ENCODE measurements at places on chromosomes 6 and 20.

DNA sequence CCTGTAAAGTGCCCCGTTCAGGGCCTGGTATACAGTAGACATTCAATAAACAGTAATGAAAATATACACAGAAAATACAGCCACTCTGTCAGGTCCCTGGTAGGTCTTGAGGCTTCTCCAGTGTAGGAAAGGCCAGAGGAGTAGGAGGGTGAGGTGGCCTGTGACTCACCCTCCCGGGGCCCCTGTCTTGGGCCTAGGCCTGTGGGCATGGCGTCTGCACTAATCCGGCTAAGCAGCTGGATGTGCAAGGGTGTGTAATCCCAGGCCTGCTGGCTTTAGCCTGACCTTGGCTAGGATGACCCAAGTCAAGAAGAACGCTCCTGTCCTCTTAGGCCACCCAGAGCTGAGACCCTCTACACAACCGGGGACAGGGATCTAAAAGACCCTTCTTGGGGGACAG, 84.9 kb downstream of the KCNB1 start:
- DNase-seq: no peak

DNA sequence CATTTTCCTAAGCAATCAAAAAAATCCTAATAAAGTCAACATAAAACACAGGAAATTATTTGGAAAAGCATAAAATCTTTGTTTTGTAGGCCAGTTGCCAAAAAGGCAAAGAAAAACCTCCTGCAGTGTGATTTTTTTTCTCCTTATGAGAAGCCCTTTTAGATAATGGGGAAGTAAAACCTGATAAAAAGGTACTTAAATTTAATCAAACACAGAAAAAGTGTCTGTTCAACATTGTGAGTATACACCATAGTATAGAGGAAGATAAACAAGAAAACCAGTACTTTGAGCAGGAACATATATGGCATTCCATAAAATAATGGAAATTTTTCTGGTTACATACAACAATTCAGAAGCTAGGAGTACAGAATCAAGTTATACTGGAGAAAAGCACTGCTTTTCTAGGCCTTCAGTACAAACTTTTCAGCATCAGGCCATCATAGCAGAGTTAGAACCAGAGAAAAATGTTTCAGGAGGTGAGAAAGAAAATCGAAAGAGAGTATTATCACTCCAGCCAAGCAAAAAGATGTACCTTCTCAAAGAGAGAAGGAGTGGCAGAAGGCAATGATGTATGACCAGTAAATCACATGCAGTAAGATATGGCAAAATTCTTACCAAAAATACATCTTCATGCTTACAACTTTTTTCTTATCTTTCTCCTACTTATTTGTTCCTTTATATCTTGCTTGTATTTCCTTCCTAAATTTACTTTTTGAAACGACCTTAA, 494.9 kb downstream of the KIF16B start:
- no peak for DNase-seq

DNA sequence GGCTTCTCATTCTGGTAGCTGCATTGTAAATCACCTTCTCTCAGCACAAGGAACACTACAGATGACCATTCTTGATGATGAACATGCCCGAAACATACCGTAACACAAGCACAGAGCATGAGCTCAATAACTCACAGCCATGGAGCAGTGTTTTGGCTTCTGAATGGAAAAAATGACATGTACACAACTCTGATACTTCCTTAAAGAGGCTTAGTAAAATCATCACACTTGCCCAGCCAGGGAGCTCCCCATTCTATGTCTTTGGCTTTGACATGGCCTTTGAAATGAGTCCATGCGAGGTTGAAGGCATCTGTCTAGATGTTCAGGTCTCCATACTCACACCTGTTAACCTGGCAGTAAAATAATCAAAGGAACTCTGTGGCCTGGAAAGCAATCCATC, 87.6 kb downstream of the MYB start:
- no peak for DNase-seq

GRCh38 chr6:36701401-36701991, 3.9 kb downstream of the RAB44 start:
- no peak for DNase-seq

- DNase-seq: no peak
These were observed 678.1 kb upstream of the ID4 start for GRCh38 chr6:19159089-19159488.

DNA sequence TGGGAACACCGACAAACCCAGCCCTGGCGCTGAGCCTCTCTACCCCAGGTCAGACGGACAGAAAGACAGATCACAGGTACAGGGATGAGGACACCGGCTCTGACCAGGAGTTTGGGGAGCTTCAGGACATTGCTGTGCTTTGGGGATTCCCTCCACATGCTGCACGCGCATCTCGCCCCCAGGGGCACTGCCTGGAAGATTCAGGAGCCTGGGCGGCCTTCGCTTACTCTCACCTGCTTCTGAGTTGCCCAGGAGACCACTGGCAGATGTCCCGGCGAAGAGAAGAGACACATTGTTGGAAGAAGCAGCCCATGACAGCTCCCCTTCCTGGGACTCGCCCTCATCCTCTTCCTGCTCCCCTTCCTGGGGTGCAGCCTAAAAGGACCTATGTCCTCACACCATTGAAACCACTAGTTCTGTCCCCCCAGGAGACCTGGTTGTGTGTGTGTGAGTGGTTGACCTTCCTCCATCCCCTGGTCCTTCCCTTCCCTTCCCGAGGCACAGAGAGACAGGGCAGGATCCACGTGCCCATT, 15.3 kb downstream of the VEGFA start:
- DNase-seq: no peak

DNA sequence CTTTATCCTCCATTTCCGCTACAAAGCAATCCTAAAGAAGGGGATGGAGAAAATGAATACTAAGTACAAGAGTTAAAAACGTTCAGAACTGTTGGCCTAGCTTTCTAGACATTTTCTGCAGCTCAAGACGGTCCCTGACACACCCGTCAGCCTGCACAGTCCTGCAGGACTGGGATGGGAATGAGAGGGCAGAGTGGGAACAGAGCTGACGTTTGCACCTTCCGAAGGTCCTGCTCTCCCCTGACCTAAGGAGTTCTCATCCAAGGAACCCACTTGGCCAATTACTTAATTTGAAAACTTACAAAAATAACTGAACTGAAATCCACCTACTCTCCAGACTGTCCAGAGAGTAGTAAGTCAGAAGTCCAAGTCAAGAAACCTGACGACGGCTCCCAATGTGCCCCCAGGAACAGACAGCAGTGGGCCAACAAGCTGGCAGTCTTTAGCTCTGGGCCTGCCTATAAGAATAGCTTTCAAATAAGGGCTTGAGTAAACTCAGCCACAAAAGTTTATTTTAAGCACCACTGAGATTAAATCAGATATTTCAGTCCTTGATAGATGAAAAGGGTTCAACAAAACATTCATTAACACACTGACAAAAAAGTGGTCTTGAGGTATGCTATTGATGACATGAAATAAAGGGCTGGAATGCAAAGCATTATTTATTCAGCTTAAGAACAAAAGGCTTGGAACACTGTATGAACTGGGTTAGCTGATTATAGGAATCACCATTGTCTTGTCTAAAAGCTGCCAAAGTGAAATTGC, 76.8 kb downstream of the CNKSR3 start:
- no peak for DNase-seq

- no peak for DNase-seq
These were observed 380.0 kb downstream of the LMBRD1 start for GRCh38 chr6:69416776-69417175.

GRCh38 chr6:32947552-32948465, 5.1 kb downstream of the HLA-DMA start:
- no peak for DNase-seq

DNA sequence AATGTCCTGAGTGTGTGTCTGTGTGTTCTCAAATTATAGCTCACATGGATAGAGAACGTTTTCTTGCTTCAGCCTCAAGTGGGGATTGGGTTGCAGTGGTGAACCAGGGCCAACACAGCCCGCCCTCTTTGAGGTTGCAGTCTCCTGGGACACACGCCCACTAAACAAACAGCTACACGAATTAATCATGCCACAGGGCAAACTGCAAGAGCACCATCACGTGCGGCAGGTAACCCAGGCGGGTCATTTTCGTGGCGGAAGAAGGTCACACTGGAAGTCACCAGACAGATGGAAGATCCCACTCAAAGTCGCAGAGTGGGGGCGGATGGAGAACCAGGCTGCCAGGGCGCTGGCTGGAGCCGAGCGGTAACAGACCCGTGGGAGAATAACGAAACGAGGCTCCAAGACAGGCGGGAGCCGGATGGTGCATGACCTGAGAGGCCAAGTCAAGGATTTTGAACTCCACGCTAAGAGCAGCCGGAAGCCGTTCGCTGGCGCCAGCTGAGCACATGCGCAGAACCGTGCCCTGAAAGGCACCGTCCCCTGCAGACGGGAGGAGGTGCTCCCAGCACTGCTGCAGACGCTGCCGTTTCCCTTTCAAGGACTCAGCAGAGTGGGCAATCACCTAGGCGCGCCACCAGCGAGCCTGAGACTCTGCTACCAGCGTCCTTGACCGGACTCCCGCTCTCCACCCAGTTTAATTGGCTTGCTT, 10.7 kb downstream of the DLL1 start:
- DNase-seq: no peak

GRCh38 chr6:123805921-123806320, 2.3 kb downstream of the NKAIN2 start:
- DNase-seq: no peak

- DNase-seq: no peak
These were observed 30.2 kb upstream of the MRPS18A start for GRCh38 chr6:43717822-43718221.

DNA sequence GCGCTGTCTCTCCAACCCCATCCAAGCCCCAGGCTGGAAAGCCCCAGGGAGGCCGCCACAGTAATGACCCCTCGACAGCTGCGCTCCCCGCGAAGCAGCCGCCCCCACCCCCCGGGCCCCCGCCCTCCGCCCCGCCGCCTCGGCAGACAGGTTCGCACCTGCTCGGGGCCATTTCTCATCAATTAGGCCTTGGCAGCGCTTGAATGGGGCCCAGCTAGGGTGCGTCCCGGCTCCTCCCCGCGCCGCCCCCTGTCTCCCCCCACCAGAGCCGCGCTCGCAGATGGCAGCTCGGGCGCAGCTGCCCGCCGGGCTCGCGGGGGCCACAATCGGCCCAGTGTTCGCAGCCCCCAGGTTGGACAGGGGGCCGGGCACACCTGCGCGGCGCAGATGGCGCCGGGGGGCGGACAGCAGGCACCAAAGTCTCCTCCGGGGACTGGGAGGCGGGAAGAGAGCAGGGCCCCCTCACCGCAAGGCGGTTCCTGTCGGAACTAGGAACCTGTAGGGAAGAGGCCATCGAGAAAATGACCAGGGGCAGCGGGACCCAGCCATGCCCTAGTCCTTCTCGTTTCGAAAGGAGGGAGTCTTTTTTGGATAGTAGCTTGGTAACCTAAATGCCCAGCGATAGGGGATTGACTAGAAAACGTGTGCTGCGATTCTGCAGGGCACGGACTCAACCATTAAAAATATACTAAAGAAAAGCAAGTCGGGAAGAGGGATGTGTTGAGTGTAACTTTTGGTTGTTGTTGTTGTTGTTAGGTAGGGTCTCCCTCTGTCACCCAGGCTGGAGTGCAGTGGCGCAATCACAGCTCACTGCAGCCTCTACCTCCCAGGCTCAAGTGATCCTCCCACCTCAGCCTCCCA, 83.2 kb upstream of the EYA2 start:
- DNase-seq: no peak

- no peak for DNase-seq
These were observed 379.2 kb downstream of the BMP2 start for GRCh38 chr20:7146552-7147219.

GRCh38 chr20:17676942-17677341, 5.1 kb downstream of the RRBP1 start:
- DNase-seq: no peak

- no peak for DNase-seq
These were observed 38.3 kb downstream of the ANGPT4 start for GRCh38 chr20:877814-878213.

DNA sequence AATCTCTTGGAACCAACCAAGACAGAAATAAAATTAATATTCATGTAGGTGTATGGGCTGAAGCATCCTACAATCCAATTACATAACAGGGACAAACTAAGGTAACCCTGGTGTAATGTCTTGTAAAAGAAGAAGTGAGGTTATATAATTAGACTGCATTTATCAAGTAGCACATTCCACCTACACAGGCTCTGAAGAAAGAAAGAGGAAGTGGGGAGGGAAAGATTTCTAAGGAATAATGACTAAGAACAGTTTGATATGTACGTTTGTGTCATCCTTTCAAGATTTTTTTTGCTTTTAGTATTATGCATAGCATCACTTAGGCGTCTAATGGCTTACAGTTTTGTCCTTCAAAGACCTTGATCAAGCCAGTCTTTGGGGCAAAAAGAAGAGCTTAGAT, 139.7 kb downstream of the PLCB1 start:
- no peak for DNase-seq

DNA sequence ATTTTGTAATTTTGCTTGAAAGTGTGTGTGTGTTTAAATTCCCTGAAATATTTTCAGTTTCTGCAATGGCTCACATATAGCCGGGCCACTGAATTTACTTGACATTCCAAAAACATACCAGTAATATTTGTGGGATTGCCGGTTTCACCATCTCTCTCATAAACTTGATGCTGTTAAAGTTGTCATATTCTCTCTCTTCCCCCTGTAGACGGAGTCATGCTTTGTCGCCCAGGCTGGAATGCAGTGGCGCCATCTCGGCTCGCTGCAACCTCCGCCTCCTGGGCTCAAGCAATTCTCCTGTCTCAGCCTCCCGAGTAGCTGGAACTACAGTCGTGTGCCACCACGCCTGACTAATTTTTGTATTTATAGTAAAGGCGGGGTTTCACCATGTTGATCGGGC, 122.1 kb downstream of the TIAM2 start:
- DNase-seq: no peak

- DNase-seq: no peak
These were observed 26.1 kb upstream of the NEDD9 start for GRCh38 chr6:11258260-11259237.

DNA sequence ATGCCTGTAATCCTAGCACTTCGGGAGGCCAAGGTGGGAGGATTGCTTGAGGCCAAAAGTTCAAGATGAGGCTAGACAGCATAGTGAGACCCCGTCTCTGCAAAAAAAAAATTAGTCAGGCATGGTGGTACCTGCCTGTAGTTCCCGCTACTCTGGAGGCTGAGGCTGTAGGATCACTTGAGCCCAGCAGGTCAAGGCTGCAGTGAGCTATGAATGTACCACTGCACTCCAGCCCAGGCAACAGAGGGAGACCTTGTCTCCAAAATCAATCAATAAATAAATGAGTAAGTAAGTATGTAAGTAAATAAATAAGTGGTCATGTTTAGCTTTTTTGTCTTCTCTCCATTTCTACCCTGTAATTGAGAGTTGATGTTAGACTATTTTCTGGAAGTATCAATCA, 336.8 kb downstream of the FARS2 start:
- no peak for DNase-seq

GRCh38 chr20:64009811-64010387, 26.1 kb upstream of the C20orf204 start:
- no peak for DNase-seq
